ENCODE measurements at places on chromosomes 7 and 10.

GRCh38 chr10:12938271-12938670 is 63.2 kb downstream of the CCDC3 start:
- no peak overlapping the region for H3K27ac ChIP-seq
- H3K27me3 ChIP-seq: no peaks in the 10 kb centered on the region
- no peak for DNase-seq
- no peaks in the 10 kb centered on the region for H3K36me3 ChIP-seq

GRCh38 chr10:51879238-51879637 is 179.8 kb upstream of the CSTF2T start:
- no peaks in the 10 kb centered on the region for H3K27me3 ChIP-seq
- DNase-seq: no peak
- H3K36me3 ChIP-seq: no peaks in the 10 kb centered on the region
- no peaks in the 10 kb centered on the region for H3K4me1 ChIP-seq
- H3K4me3 ChIP-seq: no peak overlapping the region
- H3K27ac ChIP-seq: no peak overlapping the region

DNA sequence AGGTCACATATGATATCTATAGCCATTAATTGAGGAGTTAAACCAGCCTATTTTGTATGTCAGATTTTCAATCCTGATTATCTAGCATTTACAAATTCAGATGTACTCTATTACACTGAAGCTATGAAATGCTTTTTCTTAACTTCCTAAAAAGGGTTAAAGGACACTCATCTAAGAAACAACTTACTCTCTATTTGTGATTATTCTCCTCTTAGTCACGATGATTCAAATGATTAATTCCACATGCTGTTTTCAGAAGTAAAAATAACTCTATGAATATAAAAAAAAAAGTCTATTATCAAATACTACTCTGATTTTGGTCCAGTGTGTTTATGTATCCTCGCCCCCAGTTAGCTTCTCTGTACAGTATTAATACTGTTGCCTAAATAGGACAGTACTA is 1199.9 kb downstream of the GATA3 start:
- H3K27ac ChIP-seq: no peak overlapping the region
- no peak overlapping the region for H3K4me3 ChIP-seq
- H3K4me1 ChIP-seq: no peaks in the 10 kb centered on the region
- DNase-seq: no peak
- H3K27me3 ChIP-seq: no peaks in the 10 kb centered on the region
- H3K36me3 ChIP-seq: no peaks in the 10 kb centered on the region

GRCh38 chr7:27248427-27248806 is 5.8 kb downstream of the EVX1 start:
- no peak for DNase-seq
- H3K27ac ChIP-seq: no peak overlapping the region
- H3K27me3 ChIP-seq: no peaks in the 10 kb centered on the region

DNA sequence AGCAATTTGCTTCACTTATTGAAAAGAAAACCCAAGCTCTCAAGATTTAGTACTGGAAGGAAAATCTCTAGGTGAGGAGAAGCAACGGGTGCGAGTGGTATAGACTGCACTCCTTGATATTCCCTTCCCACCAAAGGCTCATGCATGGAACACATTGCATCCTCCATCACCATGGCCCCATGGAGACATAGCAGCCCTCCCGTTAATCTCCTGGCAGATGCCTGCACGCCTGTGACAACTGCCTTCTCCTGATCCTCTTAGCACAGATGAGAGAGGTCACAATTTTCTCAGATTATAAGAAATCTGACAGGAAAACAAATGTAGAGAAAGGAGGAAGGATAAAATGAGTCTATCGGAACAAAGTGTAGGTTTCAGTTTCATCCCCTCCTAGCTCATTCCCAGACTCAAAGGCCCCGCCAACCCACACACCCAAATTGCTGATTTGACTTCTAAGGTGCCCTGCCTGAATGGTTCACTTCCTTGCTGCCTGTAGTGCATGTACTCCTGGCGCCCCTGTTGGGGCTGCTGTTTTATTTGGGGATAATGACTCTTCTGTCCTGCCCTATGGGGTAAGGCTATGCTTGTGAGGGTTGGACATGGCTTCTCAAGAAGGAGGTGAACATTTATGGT is 50.0 kb downstream of the PLXNA4 start:
- H3K4me1 ChIP-seq: no peaks in the 10 kb centered on the region
- H3K36me3 ChIP-seq: no peaks in the 10 kb centered on the region
- no peak for DNase-seq
- H3K27me3 ChIP-seq: no peaks in the 10 kb centered on the region
- no peak overlapping the region for H3K4me3 ChIP-seq

DNA sequence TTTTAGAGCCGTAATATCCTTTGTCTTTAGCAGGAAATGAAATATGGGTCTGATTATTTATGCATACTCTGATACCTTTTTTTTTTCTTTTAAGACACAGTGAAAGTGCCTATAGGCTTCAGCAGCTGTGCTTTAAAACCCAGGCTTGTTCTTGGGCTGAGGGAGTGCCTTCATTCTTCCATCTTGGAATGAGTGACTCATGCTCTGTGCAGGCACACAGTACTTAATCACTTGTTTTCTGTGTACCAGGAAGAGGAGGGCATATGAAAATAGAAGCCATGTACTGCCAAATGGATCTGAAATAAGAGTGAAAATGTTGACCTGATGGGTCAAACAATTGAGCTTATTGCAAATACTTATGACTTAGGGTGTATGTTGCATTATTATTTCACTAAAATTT is 12.0 kb downstream of the INPP5F start:
- no peak overlapping the region for H3K4me3 ChIP-seq
- H3K27ac ChIP-seq: peak overlapping the region; percentile 54
- H3K36me3 ChIP-seq: no peaks in the 10 kb centered on the region
- peaks cover 23% of the 10 kb centered on the region for H3K4me1 ChIP-seq
- DNase-seq: peak; percentile 24
- no peaks in the 10 kb centered on the region for H3K27me3 ChIP-seq

DNA sequence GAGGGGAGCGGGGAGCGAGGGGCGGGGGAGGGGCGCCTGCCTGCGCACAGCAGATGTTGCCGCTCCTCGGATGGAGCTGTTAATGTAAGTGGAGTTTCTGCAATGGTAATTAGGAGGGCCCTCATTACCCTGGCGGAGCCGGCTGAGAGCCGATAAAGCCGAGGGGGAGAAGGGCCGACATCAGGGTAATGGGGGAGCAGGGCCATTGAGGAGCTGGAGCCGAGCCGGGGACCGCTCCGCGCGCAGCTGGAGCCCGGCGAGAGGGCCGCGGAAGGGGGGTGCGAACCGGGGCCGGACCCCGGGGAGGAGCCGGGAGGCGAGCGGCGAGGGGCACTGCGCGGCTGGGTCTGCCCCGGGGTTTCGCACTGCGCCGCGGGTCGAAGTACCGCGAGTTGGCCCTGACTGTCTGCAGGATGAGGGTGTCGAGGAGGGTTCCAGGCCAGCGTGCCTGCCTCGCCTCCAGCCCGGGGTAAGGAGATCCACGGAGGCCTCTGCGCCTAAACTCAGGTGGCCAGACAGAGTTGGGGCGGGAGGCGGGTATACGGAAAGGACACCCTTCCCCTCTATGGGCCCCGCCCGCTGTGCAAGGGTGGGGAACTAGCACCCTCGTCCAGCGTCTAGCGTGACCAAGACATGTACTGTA is 55.0 kb upstream of the LBX1 start:
- no peak overlapping the region for H3K27ac ChIP-seq
- no peaks in the 10 kb centered on the region for H3K4me1 ChIP-seq
- H3K4me3 ChIP-seq: no peak overlapping the region

DNA sequence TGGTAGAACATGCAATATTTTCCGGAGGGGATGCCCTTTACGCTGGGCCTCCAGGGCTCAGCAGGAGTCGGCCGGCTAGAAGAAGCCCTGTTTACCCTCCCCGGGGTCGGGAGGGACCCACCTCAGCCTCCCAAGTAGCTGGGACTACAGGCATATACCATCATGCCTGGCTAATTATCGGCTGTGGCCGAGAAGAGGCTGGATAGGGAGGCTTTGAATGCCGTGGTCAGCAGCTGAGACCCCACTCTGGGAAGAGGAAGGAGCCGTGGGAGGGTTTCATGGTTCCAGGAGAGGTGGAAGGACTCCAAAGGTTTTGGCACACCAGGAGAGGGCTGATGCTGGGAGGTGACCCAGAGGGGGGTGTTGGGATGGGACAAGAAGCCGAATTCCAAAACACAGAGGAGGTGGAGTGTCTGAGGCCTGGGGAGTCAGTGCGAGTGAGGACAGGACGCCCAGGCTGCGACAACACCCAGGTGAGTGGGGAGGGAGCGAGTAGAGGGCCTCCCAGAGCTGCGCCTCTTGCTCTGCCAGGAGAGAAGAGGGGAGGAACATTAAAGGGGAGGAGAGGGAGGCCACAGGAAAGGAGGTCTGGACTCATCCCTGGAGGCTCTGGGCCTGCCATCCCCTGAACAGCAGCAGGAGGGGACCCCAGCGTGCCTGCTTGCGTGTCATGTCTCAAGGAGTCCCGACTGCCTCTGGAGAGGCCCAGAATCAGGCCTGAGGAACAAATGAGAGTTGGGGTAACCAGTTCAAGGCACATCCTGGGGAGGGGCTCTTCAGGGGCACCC is 19.6 kb downstream of the GRID2IP start:
- H3K27me3 ChIP-seq: no peaks in the 10 kb centered on the region
- H3K4me3 ChIP-seq: no peak overlapping the region
- H3K4me1 ChIP-seq: peaks cover 15% of the 10 kb centered on the region
- no peak for DNase-seq
- no peaks in the 10 kb centered on the region for H3K36me3 ChIP-seq
- H3K27ac ChIP-seq: no peak overlapping the region

GRCh38 chr10:16967866-16968415 is 150.7 kb upstream of the RSU1 start:
- H3K27ac ChIP-seq: no peak overlapping the region
- H3K4me3 ChIP-seq: no peak overlapping the region

DNA sequence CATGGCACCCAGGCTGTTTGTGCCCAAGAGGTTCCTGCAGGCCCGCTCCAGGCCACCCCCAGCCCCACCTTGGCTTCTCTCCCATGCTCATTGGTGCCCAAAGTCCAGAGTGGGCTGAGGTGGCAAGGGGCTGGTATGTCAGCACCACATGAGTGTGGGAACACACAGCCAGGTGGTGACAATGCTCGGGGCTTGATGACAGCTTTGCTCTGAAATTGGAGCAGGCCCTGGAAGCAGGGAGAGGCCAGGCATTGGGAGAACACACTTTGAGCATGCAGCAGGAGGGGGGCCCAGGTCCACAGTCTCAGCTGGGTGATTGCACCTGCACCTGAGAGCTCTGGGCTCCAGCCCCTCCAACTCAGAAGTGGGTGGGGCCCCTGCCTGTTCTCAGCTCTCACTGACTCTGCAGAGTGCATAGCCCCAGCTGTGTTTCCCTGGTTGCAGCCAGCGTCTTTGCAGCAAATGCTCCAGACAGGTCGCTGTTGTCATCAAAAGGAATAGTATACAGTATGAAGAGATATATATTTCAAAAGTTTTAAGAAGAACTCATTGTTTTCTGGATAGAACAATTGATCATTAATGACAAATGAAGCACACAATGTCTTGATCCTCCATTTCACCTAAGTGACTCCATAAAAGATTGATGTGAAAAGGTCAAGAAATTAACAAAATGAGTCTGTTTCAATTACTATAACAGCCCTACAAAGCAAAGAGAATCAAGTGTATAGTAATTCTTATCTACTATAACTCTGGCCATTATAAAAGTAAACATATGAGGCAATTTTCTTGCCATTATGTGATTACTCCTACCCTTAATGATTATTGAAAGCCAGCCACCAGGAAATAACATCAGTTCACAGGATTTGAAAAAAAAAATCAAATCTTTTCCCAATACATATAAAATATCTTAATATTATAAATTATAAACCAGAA is 848.1 kb downstream of the PCDH15 start:
- H3K4me3 ChIP-seq: no peak overlapping the region
- no peaks in the 10 kb centered on the region for H3K27me3 ChIP-seq
- H3K4me1 ChIP-seq: no peaks in the 10 kb centered on the region
- H3K36me3 ChIP-seq: no peaks in the 10 kb centered on the region
- H3K27ac ChIP-seq: no peak overlapping the region

DNA sequence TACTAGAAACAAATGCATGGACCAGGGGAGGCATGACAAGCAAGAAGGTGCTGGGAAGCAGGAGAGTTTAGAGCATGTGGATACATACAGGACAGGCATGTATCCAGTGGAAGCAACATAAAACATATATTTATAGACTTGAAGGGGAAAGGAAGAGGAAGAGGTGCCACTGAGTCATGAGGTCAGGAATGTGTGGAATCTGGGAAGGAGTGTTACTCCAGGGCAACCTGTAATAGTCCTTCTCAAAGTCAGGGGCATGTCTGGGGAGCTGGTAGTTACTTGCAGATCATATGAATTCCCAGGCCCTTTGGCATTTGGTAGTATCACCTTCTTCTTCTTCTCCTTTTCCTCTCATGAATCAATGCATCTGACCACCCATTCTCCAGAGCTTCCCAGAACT is 246.6 kb downstream of the XPNPEP1 start:
- no peak overlapping the region for H3K4me3 ChIP-seq
- no peaks in the 10 kb centered on the region for H3K27me3 ChIP-seq
- DNase-seq: no peak
- H3K36me3 ChIP-seq: no peaks in the 10 kb centered on the region
- H3K4me1 ChIP-seq: no peaks in the 10 kb centered on the region

- no peaks in the 10 kb centered on the region for H3K4me1 ChIP-seq
- no peak overlapping the region for H3K27ac ChIP-seq
- no peak for DNase-seq
- peaks cover 5% of the 10 kb centered on the region for H3K36me3 ChIP-seq
- no peaks in the 10 kb centered on the region for H3K27me3 ChIP-seq
These were observed 81.9 kb downstream of the NUDCD3 start for GRCh38 chr7:44408596-44408995.

GRCh38 chr10:111076191-111076681 is 593 bp upstream of the ADRA2A start:
- H3K27ac ChIP-seq: no peak overlapping the region
- H3K4me3 ChIP-seq: peak overlapping the region; percentile 68
- peak; percentile 71 for DNase-seq

DNA sequence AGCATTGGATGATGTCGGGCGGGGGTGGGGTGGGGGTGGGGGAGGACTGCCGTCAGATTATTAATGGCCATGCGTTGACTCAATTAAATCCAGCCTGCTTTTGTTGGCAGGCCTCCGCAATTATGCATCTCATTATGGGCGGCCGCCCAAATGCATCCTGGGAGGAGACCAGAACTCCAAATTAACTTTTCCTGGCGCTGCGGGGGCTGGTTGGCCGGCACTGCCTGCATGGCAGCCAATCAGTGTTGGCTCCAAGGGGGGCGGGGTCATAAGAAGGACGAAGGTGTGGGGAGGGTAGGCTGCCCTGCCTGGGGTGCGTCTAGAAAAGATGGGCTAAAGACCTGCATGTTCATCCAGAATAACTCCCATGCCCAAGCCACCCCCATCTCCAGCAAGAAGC is 83.9 kb upstream of the PAX2 start:
- DNase-seq: no peak
- no peak overlapping the region for H3K4me3 ChIP-seq
- peaks cover 13% of the 10 kb centered on the region for H3K4me1 ChIP-seq

DNA sequence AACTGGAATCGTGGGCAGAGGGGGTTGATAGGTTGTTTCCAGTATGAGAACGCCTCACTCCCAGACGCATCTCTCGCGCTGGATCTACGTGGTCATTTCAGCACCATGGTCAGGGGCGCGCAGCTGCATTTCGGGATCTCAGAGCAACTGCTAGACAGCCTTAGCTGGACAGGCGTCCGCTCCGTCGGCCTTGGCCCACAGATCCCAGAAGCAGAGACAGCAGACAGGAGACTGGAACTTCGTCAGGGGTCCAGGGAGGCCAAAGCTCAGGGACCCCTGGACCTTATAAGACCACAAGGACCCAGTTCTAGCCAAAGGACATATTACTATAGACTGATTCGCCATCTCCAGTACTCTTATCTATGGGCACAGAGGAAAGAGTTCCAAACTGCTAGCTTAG is 5.3 kb downstream of the NEUROG3 start:
- no peaks in the 10 kb centered on the region for H3K27me3 ChIP-seq
- peaks cover 35% of the 10 kb centered on the region for H3K4me1 ChIP-seq
- peak; percentile 48 for DNase-seq
- no peaks in the 10 kb centered on the region for H3K36me3 ChIP-seq
- no peak overlapping the region for H3K4me3 ChIP-seq

All from body of pancreas (tissue), 4 donors.